ENCODE measurements at places on chromosomes 11 and 22. TPM values are rescaled to one million over a fixed set of nuclear protein-coding genes. Genes with fewer than 3 reads are reported as not detected.

The OR8A1 gene
- not detected for total RNA-seq

The ESAM gene
- 34.4 TPM for total RNA-seq

The OR52E4 gene
- total RNA-seq: not detected

The DRICH1 gene
- total RNA-seq: 2.3 TPM

The CHADL gene
- total RNA-seq: 8.9 TPM

The KBTBD3 gene
- total RNA-seq: 13.2 TPM

The PTPN5 gene
- total RNA-seq: 2.6 TPM

The APOA5 gene
- total RNA-seq: not detected

The PTS gene
- 44.5 TPM for total RNA-seq

The GLYATL1 gene
- 2.4 TPM for total RNA-seq

DNA sequence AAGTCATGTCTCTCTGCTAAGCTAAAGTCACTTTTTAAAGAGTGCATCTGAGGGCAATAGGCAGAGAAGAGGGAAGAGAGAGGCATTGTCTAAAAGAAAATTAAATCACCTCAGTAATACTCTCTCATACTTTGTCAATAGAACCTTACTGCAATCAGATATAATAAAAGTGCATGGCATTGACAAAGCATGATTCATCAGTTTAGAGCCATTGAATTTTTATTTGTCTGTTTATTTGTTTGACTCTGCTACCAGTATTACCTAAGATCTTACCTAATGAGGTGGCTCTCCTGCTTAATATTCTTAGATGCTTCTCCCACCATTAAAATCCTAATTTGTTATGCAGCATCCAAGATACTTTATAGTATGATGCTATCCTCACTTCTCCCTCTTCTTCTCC is 209.0 kb downstream of the PGR start:
- DNase-seq: no peak

- no peak for DNase-seq
These were observed 663 bp upstream of the LARGE2 start for GRCh38 chr11:45921561-45922424.

GRCh38 chr11:87974797-87975196 is 200.4 kb downstream of the RAB38 start:
- DNase-seq: no peak

- no peak for DNase-seq
These were observed 126.5 kb downstream of the RASSF10 start for GRCh38 chr11:13135385-13136271.

GRCh38 chr22:43114958-43115357 is 4.4 kb downstream of the BIK start:
- DNase-seq: peak; percentile 72

GRCh38 chr11:46480909-46481308 is 89.3 kb upstream of the CHRM4 start:
- no peak for DNase-seq

GRCh38 chr11:66281001-66281400 is 3.0 kb downstream of the CNIH2 start:
- DNase-seq: no peak

- DNase-seq: peak; percentile 45
These were observed 62.7 kb downstream of the PAK1 start for GRCh38 chr11:77411137-77411707.

DNA sequence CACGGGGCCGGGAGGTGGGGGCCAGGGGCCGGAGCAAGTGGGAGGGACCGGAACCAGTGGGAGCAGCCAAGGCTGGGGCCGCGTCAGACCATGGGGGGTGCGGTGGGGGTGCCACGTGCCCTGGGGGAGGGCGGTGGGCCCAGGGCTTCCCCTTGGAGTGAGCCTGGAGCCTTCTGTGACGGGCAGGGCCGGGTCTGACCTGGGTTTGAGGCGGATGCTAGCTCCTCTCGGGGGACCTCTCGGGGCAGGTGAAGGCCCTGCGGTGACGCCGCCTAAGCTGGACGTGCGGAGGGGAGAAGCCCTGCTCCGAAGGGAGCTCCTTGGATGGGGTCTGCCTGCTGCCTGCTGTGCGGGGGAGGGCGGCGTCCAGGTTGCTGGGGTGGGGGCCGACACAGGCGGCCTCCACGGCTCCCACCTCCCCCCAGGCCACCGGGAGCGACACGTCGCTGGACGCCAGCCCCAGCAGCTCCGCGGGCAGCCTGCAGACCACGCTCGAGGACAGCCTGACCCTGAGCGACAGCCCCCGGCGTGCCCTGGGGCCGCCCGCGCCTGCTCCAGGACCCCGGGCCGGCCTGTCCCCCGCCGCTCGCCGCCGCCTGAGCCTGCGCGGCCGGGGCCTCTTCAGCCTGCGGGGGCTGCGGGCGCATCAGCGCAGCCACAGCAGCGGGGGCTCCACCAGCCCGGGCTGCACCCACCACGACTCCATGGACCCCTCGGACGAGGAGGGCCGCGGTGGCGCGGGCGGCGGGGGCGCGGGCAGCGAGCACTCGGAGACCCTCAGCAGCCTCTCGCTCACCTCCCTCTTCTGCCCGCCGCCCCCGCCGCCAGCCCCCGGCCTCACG is 115.0 kb downstream of the CACNA1I start:
- DNase-seq: no peak

DNA sequence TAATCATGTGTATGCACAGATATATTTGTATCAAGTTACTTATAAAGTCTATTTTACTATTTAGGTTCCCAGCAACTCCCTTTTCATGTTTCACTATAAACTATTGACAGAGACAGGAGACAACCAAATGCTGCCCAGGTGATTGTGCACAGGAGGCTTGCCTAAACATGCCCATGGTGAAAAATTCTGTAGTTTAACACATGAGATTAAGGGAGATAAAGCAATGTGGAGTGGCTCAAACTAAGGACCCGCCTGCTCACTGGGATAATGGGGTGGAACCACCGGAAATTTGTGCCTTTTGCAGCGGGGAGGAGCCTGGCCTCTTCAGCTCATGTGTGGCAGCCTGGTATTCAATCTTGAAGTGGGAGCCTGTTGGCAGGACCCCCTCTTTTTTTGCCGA is 459.5 kb upstream of the CNTN5 start:
- DNase-seq: no peak

- no peak for DNase-seq
These were observed 75.8 kb downstream of the GAB2 start for GRCh38 chr11:78341841-78342240.

GRCh38 chr22:46349681-46350080 is 14.2 kb downstream of the TRMU start:
- no peak for DNase-seq

- DNase-seq: no peak
These were observed 217.0 kb downstream of the DYNC2H1 start for GRCh38 chr11:103326070-103326794.

DNA sequence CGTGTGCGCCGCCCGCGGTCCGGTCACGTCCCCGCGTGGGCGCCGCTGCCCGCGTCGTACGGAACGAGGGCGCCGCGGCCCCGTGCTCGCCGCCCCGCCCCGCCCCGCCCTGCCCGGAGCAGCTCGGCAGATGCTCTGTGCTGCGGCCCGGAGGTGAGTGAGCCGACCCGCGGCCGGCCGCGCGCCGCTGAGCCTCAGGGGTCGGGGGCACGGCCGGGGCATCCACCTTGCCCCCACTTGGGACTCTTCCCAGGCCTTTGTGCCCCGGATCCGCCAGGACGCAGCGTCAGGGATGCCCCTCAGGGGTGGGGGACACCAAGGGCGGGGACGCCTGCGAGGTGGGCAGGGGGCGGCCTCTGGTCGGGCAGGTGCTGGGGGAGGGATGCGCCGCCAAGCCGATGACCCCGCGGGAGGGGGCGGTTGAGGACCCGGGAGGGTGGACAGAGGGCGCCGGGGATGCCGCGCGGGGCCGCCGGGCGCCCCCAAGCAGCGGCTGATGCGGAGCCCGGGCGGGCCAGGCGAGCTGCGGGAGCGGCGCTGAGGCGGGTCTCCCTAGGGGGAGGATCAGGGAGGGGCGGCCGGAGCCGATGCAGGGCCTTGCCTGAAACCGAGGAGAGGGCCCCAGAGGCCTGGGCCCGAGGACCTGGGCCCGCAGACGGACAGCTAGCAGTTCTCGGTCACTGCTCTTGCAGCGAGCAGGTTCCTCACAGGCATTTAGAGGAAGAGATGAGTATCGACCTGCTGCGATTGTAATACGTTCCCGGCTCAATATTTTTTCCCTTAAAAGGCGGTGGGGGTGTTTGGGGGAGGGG is at the start of gene GNAZ:
Gene GNAZ, plus strand, starts transcription at position 102 of the 812 bp plus-strand sequence. CDS start 25,177 bp downstream, outside the sequence.
- no peak for DNase-seq

- DNase-seq: no peak
These were observed 93.2 kb downstream of the AMOTL1 start for GRCh38 chr11:94861306-94861845.

- no peak for DNase-seq
These were observed 63.5 kb upstream of the WNT11 start for GRCh38 chr11:76269661-76270261.

DNA sequence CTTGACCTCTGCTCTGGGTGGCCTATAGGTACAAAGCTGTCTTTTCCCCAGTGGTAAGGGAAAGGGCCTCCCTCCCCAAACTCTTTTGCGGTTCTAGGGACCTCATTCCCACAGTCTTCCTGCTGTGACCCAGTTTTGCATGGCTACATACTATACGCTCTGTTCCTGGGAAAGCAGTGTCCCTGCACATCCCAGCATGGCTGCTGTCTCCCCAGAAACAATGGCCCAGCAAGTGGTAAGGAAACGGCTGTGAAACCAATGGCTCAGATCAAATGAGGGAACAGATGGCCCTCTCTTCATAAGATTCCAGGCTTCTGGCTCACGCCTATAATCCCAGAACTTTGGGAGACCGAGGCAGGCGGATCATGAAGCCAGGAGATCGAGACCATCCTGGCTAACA is 41.1 kb downstream of the RPL27A start:
- DNase-seq: no peak

GRCh38 chr11:118923721-118924587 is 1.8 kb downstream of the BCL9L start:
- no peak for DNase-seq

- DNase-seq: no peak
These were observed 44.0 kb downstream of the FDX1 start for GRCh38 chr11:110473706-110474105.

DNA sequence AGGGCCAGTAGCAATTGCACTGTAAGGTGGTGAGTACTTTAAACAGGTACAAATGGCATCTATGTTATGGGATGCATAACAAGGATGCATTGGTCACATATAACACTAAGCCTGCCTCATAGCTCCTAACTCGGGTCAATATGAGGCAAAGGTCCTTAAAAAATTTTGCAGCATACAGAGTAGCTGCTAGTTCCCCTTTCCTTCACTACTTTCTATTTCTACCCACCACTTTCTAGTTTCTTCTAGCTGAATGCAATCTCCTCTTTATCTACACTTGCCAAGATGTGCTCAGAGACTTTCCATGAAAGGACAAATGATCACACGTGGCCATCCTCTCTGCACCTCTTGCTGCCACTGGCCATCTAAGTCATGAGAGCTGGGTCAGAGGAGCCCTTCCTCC is 9.8 kb downstream of the OR51F2 start:
- no peak for DNase-seq

DNA sequence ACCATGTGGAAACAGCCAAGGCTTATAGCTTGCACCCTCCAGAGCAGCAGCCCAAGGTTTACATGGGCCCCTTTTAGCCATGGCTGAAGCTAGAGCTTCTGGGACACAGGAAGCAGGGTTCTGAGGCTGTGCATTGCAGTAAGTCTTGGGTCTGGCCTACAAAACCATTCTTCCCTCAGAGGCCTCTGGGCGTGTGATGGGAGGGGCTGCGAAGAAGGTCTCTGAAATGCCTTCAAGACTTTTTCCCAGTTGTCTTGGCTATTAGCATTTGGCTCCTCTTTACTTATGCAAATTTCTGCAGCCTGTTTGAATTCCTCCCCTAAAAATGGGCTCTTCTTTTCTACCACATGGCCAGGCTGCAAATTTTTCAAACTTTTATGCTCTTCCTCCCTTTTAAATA is 109.5 kb downstream of the BBOX1 start:
- DNase-seq: no peak

GRCh38 chr11:19093976-19094375 is 23.0 kb upstream of the ZDHHC13 start:
- DNase-seq: no peak

DNA sequence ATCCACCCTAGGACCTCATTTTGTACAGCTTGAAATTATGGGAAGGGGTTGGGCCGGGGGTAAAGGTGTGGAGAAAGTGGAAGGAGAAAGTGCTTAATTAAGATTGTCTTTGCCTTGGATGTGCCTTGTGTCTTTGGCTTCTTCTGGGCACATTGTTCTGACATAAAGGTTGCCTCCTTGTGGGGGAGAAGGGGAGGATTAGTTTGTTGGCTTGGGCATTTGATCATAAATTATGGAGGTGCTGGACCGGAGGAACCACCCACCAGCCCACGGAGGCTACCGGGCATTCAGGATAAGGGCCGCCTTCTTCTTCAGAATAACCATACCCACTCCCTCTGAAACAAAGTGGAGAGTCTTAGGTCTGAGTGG is 1.3 kb downstream of the PAFAH1B2 start:
- no peak for DNase-seq

DNA sequence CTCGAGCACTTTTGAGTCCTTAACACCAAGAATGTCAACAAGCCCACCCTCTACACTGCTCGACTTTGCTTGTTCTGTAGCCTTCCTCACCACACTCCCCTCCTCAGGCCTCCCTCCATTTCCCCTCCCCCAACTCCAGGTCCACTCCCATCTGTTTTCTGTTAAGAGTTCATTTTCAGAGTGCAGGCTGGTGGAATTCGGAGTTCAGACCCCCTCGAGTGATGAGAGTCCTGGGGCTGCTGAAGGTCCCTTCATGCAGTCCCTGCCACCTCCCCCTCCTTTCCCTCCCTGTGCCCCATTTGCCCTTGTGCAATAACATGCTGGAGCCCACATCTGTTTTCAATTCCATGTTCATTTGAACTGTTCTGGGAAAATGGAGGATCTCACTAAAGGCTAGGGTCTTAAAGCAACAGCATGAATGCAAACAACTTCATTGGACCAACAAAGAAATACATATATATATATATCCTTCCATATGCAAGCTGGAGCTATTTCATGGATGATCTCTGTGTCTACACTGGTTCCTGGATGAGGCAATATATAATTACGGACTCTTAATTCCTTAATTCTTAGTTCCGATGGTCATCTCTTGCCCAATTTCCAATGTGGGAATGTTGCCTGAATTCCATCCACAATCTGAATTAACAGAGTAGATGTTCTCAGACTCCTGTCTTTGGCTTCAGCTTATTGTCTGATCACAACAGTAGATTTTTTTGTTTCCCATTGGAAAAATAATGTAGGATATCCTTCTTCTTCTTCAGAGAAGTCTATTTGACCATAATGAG is 340.4 kb downstream of the ETS1 start:
- no peak for DNase-seq

DNA sequence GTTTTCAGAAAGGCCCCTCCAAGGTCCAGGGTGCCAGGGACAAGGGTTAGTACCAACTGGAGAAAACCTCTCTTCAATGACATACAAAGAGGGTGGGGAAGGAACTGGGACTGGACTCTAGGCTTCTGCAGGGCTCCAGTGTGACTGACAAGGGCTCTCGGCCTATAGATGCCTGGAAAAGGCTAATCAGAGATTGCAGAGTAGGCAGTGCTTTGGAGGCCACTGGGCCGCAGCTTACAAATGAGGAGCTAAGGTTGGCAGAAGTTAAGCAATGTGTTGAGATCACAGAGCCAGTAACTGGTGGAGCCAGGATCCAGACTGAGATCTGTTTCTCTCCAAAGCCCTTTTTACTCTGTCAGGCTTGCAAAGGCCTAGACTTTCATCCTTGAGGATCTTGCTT is 7.4 kb upstream of the DGKZ start:
- DNase-seq: no peak

- no peak for DNase-seq
These were observed 237.3 kb upstream of the CADM1 start for GRCh38 chr11:115741376-115742107.

Measured in ureter (tissue), 1 donor.